ENCODE measurements at places on chromosomes 1 and 21.

- DNase-seq, result no peak
- H3K27me3 ChIP-seq, result no peaks in the 10 kb centered on the region
- no peak overlapping the region for H3K27ac ChIP-seq
Measured at GRCh38 chr1:160827418-160827817, 31.4 kb downstream of the LY9 start.

- no peaks in the 10 kb centered on the region for H3K27me3 ChIP-seq
- H3K36me3 ChIP-seq, result no peaks in the 10 kb centered on the region
- DNase-seq, result no peak
Measured at GRCh38 chr21:24988941-24989340, 618.3 kb downstream of the MRPL39 start.

DNA sequence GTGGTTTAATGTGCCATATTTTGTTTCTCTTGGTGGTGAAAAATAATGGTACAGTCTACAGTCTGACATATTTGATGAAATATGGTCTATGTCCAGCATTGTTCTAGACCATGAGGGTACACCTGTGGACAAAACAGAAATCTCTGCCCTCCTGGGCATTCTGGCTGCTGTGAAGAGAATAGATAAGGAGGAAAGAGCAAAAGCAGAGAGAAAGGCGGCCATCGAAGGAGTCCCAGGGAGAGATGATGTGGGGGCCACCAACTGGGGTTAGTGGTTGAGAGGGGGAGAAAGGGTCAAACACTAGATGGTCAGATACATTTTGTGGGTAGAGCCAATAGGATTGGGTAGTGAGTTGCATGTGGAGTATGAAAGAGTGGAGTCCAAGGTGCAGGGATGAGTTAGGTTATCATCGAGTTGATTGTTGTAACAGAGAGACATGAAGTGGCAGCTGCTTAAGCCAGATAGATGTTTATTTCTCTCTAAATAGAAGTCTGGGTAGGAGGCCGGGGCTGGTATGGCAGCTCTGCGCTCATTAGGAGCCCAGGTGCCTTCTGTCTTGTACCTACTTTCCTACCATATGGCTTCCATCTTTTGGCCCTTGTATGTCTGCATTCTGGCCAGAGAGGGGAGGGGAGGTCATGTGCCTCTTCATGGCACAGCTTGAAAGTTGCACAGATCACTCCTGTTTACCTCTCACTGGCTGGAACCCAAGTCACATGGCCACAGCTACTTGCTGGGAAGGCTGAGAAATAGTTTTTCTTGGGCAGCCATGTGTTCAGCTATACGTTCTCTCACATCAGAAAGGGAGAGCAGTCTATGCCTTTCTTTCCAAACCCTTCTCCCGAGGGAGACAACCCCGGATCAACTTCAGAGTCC lies 13.0 kb downstream of the UBE4B start:
- H3K4me1 ChIP-seq, result peaks cover 39% of the 10 kb centered on the region
- H3K4me3 ChIP-seq, result no peak overlapping the region
- peaks cover 9% of the 10 kb centered on the region for H3K36me3 ChIP-seq
- no peak for DNase-seq

DNA sequence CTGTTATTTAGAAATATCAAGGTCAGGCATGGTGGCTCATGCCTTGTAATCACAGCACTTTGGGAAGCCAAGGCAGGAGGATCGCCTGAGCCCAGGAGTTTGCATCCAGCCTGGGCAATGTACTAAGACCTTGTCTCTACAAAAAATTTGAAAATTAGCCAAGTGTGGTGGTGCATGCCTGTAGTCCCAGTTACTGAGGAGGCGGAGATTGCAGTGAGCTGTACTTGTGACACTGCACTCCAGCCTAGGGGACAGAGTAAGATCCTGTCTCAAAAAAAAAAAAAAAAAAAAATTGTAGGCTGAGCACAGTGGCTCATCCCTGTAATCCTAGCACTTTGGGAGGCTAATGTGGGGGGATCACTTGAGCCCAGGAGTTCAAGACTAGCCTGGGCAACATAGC lies 45.3 kb downstream of the PIK3CD start:
- DNase-seq, result no peak
- H3K27ac ChIP-seq, result no peak overlapping the region
- no peak overlapping the region for H3K4me3 ChIP-seq
- H3K27me3 ChIP-seq, result no peaks in the 10 kb centered on the region

- no peak overlapping the region for H3K4me3 ChIP-seq
- H3K27ac ChIP-seq, result no peak overlapping the region
Measured at GRCh38 chr1:30108186-30108585, 615.2 kb downstream of the MATN1 start.

DNA sequence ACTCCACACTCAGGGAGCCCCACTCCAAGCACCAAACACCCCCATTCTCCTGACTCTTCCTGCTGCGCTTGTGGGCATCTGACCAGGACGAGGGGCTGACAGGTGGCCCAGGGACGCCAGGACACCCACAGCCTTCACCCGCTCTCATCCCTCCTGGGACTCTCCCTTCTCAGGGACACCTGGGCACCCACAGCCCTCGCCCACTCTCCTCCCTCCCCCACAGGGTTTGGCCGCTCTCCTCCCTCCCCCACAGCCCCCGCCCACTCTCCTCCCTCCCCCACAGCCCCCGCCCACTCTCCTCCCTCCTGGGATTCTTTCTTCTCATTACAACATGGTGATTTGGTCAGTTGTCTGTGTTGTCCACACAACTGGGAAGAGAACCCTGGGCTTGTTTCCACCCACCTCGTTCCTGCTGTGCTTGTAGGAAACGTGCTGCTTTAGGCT lies 43.4 kb downstream of the PRDM15 start:
- H3K36me3 ChIP-seq, result peaks cover 50% of the 10 kb centered on the region
- no peak overlapping the region for H3K27ac ChIP-seq
- DNase-seq, result peak; percentile 55
- no peaks in the 10 kb centered on the region for H3K4me1 ChIP-seq

DNA sequence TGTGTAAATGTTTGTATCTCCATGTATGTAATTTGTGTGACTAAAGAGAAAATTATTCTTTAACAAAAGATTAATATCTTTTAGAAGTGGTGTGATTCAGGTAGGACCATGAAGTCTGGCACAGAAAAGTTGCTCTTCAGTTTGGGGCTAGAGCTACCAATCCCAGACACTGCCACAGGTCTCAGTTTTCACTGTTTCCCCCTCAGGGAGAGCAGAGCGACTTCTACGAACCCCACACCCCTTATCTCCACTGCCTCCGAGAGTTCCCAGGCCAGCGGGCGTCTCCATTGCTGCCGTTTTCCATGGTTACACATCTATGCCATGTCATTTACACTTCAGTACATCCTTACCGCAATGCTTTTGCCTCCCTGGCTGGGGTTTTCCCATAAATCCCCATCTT lies 93.0 kb upstream of the SMYD2 start:
- peaks cover 55% of the 10 kb centered on the region for H3K27me3 ChIP-seq
- H3K4me3 ChIP-seq, result no peak overlapping the region
- no peak for DNase-seq
- H3K36me3 ChIP-seq, result no peaks in the 10 kb centered on the region

- H3K27ac ChIP-seq, result no peak overlapping the region
- H3K27me3 ChIP-seq, result peaks cover 8% of the 10 kb centered on the region
- H3K36me3 ChIP-seq, result no peaks in the 10 kb centered on the region
- peaks cover 5% of the 10 kb centered on the region for H3K4me1 ChIP-seq
- peak; percentile 28 for DNase-seq
Measured at GRCh38 chr21:34364921-34365320, 1.1 kb downstream of the KCNE2 start.

GRCh38 chr1:220970311-220970710 lies 91.1 kb downstream of the HLX start:
- H3K27me3 ChIP-seq, result no peaks in the 10 kb centered on the region
- DNase-seq, result no peak
- H3K4me3 ChIP-seq, result no peak overlapping the region
- no peaks in the 10 kb centered on the region for H3K36me3 ChIP-seq

DNA sequence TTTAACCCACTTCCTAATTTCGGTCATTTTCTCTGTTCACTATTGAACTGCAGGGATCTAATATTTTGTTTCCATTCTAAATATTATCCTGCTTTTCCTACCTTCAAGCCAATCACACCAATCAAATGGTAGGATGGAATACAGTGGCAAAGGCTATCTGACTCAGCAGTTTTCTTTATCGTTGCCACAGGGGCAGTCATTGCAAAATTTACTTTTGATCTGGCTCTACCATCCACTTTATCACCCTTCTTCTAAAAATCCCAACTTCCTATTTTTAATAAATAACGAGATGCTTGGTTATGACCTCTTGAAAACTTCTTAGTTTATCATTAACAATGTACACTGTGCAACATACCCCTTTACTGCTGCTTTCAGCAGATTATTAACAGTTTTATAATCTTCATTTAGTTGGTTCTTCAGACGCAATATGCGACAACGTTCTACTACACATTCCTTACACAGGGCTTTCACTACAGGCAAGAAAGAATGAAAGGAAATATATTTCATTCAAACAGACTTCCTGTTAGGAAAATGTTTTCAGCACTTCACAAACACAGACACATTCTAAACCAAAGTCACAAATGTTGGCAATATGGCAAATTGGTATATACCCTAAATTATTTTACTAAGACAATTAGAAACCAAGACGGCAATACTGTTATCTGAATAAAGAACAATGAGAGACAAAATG lies 52.3 kb upstream of the RAP1GAP start:
- no peak for DNase-seq
- no peak overlapping the region for H3K4me3 ChIP-seq
- H3K4me1 ChIP-seq, result no peaks in the 10 kb centered on the region
- no peak overlapping the region for H3K27ac ChIP-seq

DNA sequence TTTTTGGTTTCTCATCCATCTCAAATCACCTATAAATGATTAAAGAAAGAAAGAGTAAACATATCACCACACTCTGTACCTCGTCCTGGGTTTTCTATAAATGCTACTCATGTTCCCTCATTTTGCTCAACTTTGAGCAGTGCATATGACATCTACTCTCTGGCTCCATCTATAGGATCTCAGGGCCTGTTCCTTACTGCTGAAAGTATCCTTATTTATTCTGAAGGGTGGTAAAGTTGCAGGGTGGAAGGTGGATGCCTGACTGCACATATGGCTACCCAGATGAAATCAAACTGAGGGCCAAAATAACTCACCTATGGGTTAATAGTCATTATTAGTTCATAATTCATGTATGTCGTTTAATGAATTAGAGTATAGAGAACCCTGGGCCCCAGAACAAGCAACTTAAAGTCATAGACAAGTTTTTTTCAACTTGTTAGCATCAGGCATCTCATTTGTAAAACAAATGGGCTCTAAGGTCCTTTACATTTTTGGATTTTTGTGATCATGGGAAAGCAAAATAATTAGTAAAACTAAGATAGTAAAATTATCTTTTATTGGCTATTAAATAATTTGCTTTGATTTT lies 46.5 kb downstream of the NCF2 start:
- H3K4me1 ChIP-seq, result peaks cover 3% of the 10 kb centered on the region
- peaks cover 92% of the 10 kb centered on the region for H3K36me3 ChIP-seq
- H3K4me3 ChIP-seq, result no peak overlapping the region
- H3K27ac ChIP-seq, result no peak overlapping the region
- no peaks in the 10 kb centered on the region for H3K27me3 ChIP-seq

DNA sequence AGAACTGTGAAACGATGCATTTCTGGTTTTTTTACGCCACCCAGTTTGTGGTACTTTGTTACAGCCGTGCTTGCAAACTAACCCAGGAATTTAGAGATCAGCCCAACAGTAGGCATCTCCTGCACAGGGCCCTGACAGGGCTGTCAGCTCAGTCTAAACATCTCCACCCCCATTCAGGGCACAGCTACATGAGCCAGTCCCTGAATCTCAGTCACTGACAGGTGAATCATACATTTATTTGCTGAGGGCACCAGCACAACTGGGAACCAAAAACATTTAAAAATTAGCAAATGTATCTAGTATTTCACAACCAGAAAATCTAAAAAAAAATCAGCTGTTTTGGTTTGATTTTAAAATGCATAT lies 30.7 kb downstream of the PRDX6 start:
- no peak for DNase-seq
- H3K27me3 ChIP-seq, result no peaks in the 10 kb centered on the region
- H3K36me3 ChIP-seq, result no peaks in the 10 kb centered on the region

DNA sequence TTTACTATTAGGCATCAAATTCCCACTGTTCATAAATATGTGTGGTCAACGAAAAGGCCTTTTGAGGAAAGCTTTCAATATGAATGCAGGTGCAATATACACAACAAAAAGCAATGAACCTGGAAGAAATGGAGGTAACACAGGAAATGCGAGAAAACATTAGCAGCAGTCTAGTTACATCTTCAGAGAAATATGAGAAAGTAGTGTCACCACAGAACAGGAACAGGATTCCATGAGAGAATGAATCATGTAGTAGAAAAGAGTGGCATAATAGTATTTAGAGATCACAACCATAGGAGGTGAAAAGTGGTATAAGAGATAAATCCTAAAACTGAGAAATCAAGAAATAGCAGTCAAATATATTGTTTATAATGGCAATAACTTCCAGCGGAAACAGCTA lies 103.7 kb downstream of the AK5 start:
- H3K4me1 ChIP-seq, result no peaks in the 10 kb centered on the region
- no peak overlapping the region for H3K4me3 ChIP-seq
- H3K36me3 ChIP-seq, result no peaks in the 10 kb centered on the region
- no peaks in the 10 kb centered on the region for H3K27me3 ChIP-seq

- H3K27ac ChIP-seq, result no peak overlapping the region
- H3K27me3 ChIP-seq, result no peaks in the 10 kb centered on the region
- no peaks in the 10 kb centered on the region for H3K36me3 ChIP-seq
- DNase-seq, result no peak
- H3K4me1 ChIP-seq, result no peaks in the 10 kb centered on the region
- H3K4me3 ChIP-seq, result no peak overlapping the region
Measured at GRCh38 chr1:185325413-185325812, 8.4 kb upstream of the IVNS1ABP start.

- peaks cover 18% of the 10 kb centered on the region for H3K4me1 ChIP-seq
- H3K27me3 ChIP-seq, result no peaks in the 10 kb centered on the region
- no peaks in the 10 kb centered on the region for H3K36me3 ChIP-seq
- H3K27ac ChIP-seq, result no peak overlapping the region
Measured at GRCh38 chr1:225688345-225688744, 35.4 kb upstream of the ENAH start.

- H3K27me3 ChIP-seq, result no peaks in the 10 kb centered on the region
- H3K36me3 ChIP-seq, result no peaks in the 10 kb centered on the region
- peak overlapping the region; percentile 45 for H3K27ac ChIP-seq
- no peak overlapping the region for H3K4me3 ChIP-seq
- peaks cover 15% of the 10 kb centered on the region for H3K4me1 ChIP-seq
- DNase-seq, result no peak
Measured at GRCh38 chr1:184576822-184577221, 177.8 kb downstream of the EDEM3 start.

- DNase-seq, result no peak
- H3K36me3 ChIP-seq, result no peaks in the 10 kb centered on the region
- H3K27me3 ChIP-seq, result no peaks in the 10 kb centered on the region
- no peaks in the 10 kb centered on the region for H3K4me1 ChIP-seq
Measured at GRCh38 chr1:230056098-230056497, 10.9 kb upstream of the GALNT2 start.

DNA sequence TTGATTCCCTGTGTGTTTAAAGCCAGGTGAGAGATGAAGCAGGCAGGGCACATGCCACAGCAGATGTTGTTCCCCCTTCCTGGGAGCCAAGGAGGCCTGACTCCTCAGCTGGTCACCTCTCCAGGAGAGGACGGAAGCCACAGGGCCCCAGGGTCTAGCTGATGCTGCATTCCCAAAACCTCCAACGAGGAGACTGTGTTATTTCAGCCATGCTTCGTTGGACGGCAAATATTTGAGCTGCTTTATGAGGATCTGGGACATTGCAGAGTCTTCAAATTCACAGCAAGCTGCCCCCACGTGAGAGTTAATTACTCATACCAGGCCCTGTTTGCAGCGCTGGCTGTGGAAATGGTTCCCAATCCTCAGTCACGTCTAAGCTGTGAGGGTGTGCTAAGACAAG lies 85.3 kb downstream of the CDC7 start:
- H3K36me3 ChIP-seq, result no peaks in the 10 kb centered on the region
- peaks cover 9% of the 10 kb centered on the region for H3K4me1 ChIP-seq
- H3K27me3 ChIP-seq, result no peaks in the 10 kb centered on the region
- DNase-seq, result no peak

All from suprapubic skin (tissue), 4 donors.